ENCODE measurements at places on chromosomes 12 and 14.
A peak's percentile ranks its signal among the peaks of the same experiment; 100 is the strongest.

GRCh38 chr12:115771065-115771464, 506.4 kb downstream of the MED13L start:
- no peak for DNase-seq

DNA sequence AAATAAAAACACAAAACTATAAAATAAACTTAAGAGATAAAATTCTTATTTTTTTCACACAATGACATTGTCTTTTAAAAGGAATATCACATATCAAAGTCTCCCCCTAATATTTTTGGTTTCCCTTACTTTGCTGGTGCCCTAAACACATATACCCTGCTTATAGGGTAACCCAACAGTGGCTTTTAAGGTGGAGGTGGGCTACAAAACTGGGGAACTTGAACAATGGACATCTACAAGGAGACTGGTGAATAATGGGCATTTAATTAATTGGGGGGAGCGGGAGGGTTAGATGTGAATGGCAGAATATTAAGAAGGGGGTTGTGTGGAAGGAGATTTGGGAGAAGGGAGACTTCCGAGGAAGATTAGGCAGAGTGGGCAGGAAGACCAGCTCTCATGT, 9.6 kb downstream of the B4GALNT1 start:
- no peak for DNase-seq

- DNase-seq = no peak
Measured at GRCh38 chr14:105536051-105536450, 9.7 kb downstream of the TMEM121 start.

- DNase-seq = no peak
Measured at GRCh38 chr14:46582826-46583225, 68.8 kb downstream of the RPL10L start.

GRCh38 chr12:19764408-19764807, 325.1 kb downstream of the AEBP2 start:
- DNase-seq = no peak

DNA sequence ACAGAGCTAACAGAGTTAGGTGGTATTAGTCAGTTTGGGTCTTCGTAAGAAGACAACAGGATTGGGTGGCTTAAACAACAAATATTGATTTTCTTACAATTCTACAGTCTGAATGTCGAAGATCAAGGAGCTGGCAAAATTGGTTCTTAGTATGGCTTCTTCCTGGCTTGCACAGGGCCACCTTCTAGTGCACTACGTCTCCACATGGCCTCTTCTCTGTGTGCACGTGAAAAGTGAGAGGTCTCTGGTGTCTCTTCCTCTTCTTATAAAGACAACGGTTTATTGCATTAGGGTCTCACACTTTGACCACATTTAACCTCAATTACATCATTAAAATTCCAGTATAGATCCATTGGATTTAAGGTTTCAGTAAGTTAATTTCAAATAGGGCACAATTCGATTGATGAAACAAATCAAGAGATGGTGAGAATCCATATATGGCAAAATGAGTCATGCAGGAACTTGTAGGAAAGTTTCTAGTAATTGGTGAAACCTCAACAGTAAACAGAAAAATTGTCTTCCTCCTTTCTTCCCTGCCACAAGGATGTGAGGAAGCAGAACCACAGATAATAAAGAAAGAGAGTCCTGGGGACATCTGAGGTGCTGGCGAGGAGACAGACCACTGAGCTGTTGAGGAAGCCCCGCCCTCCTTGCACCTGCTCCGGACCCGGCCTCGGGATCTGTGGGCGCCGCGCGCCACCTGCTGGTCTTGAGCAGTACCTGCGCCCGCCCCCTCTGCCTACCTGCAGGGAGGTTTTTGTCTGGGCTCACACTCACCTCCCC, 846.7 kb downstream of the TMEM121 start:
- DNase-seq = no peak

DNA sequence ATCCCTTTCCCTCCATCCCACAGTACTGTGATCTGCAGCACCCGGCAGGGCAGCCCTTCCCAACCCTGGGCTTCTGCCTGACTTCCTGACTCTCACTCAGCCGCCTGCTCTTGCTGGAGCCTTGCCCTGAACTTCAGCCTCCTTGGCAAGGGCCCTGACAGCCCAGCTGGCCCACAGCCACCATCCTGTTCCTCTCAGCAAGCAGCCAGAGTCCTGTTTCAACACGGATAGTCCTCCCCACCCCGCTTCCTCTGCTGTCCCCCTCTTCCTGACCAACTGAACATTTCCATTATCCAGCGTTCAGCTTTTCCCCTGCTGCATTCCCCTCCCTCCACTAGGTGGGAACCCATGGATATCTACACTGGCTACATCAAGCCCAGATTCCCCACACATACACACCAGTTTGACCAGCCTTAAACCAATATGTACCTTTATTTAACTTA, 74.0 kb upstream of the MDM1 start:
- DNase-seq = peak; percentile 69

- DNase-seq = no peak
Measured at GRCh38 chr12:52285172-52285745, 6.1 kb downstream of the KRT81 start.

- no peak for DNase-seq
Measured at GRCh38 chr14:25520821-25521220, 470.9 kb upstream of the STXBP6 start.

GRCh38 chr12:73678335-73678734, 859.3 kb upstream of the ATXN7L3B start:
- no peak for DNase-seq

GRCh38 chr12:1972856-1973317, 31.4 kb downstream of the DCP1B start:
- DNase-seq = no peak

GRCh38 chr12:67676624-67677023, 28.1 kb downstream of the DYRK2 start:
- DNase-seq = no peak

DNA sequence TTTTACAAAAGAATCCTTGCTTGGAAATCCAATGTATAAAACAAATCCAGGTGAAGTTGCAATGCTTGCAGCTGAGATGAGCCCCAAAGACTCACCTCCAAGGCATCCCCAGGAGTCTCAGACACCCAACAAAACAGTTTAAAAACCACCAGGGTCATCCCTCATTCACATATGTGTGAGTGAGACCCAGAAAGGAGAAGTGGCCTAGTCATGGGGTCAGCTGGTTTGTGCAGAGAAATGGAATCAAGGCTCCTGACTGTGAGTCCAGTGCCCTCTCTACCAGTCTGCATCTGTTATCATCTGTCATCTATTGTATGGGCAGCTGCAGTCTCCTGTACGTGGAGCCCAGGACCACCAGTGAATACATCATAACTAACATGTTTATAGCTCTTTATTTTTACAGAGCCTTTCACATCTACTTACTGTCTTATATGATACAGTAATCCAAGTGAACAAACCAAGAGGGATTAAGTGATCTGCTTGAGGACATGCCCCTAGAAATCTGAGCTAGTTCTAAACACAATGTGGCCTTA, 27.1 kb downstream of the PLEKHG7 start:
- no peak for DNase-seq

GRCh38 chr12:21718403-21718802, 56.1 kb downstream of the KCNJ8 start:
- DNase-seq = no peak

DNA sequence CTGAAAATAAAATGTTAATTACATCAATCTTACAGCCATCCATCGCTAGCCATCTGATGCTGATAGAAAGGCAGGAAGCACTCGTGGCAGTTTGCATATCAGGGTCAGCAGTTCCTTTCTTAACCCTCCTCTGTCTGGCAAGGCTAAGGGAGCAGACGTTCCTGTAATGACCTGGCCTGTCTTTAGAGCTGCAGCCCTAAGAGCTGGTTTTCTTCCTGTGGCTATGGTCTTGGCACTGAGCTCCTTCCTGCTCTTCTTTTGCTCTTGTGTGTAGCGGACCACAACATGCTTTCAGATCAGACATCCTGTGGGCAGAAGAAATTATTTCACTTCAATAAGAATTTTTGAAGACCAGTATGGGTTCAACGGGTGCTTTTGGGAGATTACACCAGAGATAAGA, 170.4 kb downstream of the DAD1 start:
- DNase-seq = no peak

DNA sequence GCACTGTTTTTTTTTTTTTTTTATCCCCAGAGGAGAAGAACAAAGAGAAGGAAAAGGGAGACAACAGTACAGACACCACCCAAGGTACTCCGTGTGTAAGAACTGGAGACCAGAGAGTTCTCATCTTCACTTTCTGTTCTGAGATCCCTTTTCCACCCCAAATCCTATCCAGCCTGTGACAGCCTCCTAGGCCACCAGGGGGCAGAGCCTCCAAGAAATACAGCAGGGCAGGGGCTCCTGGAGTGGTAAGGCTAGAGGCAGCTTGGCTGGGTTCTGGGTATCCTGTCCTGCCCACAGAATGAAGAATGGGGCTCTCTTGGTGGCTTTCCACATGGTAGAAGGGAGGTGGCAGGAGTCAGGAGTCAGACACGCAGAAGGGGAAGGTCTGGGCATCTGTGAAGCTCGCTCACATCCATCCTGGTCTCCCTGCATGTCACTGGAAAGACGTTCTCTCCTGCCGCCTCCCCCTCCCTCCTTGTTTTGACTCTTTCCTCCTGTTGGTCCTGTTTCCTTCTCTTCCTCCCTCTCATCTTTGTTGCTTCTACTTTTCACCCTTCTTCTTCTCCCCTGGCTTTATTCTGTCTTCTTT, 12.0 kb downstream of the CLSTN3 start:
- no peak for DNase-seq

DNA sequence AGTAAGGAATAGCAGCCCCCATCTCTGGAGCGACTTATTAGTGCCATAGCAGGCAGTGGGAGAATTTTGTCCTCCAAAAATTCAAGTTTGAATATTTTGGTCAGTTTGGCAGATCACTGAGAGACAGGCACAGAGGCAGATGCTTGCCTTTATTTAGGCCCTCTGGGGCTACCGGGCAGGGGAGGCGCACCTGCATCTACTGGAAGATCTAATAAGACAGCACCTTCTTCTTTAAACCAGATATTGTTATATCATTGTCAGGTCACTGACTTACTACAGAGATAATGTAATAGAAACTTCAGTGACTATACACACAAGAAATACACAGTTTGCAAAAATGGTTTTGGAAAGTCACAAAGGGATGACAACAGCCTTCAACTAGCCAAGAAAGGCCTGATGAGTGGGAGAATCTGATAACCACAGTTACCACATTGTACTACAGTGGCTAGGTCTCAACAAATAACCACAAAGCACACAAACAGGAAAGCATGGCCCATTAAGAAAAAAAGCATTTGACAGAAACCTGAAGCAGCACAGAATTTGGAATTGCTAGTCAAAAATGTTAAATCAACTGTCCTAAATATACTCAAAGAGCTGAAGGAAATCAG, 56.8 kb downstream of the CDK17 start:
- DNase-seq = no peak

GRCh38 chr12:59548930-59549329, 46.9 kb upstream of the SLC16A7 start:
- no peak for DNase-seq

DNA sequence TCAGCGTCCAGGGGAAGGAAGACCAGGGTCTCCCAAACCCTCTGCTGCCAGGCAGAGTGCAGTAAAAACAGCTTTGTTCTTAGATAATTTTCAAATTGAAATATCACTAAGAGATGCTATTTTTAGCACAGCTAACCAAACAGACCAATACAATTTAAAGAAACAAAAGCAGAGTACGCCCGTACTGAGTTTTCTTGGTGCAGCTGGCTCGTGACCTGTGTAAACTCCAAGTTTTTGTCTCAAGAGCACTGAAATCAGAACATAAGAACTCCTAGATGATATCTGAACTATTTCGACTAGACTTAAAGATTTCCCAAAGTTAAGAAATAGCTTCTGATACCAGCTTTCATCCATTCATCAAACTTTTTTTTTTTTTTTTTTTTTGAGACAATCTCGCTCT, 10.3 kb downstream of the ARF3 start:
- DNase-seq = no peak

GRCh38 chr14:52363961-52364360, 49.8 kb downstream of the PTGER2 start:
- peak; percentile 6 for DNase-seq

- no peak for DNase-seq
Measured at GRCh38 chr12:49197256-49197655, 8.4 kb upstream of the TUBA1A start.

DNA sequence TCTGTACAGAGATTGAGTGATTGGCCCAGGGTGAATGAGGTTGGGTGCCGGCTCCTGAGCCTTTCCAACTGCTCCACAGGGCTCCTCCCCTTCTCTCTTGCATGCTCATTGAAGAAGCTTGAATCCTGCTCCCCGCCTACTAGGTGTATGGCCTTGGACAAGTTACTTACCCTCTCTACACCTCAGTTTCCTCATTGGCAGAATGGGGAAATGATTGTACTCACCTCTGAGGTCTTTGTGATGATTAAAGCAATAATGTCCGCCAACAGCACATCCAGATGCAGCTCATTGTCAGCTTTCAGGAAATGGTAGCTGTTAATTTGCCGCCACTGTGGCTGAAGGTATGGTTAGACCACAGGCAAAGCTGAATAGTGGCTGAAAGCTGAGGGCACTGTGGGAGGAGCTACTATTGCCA, 174.1 kb downstream of the CRADD start:
- no peak for DNase-seq

GRCh38 chr12:29116414-29116813, 32.7 kb upstream of the FAR2 start:
- DNase-seq = no peak

DNA sequence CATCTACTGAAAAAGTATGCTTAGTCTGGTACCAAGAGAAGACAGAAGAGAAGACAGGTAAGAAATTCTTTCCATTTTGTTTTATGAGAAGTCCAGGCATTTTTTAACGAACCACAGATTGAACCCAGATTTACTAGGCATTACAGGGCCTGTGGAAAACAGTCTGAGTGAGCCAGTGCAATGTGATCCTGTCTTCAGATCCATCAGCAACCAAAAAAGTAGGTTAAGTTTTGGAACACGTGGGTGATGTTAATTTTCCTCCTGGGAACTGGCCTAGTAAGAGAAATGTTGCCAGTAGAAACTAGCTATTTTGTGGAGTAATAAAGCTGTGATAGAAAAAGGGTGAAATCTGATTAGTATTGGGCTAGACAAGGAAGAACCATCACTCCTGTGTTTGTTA, 440.9 kb upstream of the SEL1L start:
- no peak for DNase-seq

DNA sequence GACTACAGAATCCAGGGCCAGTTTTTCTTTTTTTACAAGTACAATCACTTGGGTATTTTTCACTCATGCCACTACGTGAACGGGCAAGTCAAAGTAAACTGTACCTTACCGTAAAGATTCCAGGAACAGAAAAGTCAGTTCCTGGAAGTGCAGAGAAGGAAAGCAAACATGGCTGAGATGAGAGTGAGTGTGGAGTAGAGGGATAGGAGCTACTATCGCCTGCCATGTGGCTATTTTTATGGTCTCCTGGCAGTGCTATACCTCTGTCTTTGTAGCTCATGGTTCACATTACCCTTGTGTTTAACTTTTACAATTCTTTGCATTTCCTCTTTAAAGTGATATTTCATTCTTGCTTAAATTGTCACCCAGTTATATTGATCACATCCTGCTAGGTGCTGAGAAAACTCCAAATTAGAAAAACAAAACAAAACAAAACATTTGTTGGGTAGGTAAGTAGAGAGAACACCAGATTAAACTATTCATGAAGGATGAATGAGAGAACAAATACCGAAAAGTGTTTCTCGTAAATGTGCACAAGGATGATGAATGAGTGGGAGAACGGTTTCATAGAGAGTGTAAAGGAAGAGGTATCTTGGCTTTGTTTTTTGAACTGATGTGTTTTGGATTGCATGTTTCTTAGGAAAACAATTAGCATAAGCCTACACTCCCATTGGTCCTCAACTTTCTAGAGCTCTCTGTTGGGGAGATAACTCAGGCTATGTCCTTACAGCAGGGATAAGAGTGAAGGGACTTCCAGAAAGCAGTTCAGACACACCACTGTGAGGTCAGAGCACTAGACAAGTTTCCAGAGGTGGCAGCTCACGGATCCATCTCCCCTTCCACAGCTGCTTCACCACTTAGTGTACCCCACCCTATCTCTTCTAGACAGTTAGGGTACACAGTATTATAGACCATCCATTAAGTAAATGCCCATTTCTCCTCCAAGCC, 163.7 kb downstream of the IPO8 start:
- no peak for DNase-seq

Measured in skin of body (tissue), 3 donors.